CD4-positive, alpha-beta T cell treated with Interleukin-21 for 1 hour (primary cell): ENCODE measurements at places on chromosomes 2 and 18.

GRCh38 chr2:239751679-239752355, 273.3 kb downstream of the NDUFA10 start:
- no peak for DNase-seq

DNA sequence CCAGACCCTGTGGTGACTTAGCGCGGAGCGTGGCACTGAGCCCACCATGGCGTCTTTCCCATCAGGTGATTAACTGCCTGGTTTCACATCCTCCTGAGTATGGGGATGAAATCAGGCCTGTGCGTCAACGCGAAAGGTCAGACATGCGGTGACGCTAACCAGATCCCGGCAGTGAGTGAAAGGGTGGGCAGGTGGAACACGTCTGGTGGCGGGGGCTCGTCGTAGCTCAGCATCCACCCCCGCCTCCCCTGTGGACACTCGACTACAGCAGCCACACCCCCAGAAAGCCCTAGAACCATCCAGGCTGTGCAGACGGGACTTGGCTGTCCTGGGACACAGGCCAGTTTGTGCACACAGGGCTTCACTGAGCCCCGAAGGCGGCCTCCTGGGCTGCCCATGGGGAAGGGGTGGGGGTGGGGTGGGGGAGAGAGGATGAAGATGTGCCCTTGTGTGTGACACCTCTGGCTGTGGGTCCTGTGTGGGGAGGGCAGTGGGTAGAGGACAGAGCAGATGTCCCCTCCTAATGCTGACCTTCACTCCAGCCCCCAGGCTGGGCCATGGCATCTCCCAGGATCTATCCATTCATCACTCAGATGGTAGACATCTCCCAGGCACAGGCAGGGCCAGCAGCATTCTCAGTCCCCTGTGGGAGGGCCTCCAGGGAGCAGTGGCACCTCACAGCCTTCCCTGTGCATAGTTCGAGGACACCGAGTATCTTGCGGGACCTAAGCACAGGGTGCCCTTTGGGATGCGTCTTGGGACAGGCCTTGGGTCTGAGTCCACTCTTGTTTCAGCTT, 27.5 kb downstream of the RAMP1 start:
- no peak for DNase-seq

DNA sequence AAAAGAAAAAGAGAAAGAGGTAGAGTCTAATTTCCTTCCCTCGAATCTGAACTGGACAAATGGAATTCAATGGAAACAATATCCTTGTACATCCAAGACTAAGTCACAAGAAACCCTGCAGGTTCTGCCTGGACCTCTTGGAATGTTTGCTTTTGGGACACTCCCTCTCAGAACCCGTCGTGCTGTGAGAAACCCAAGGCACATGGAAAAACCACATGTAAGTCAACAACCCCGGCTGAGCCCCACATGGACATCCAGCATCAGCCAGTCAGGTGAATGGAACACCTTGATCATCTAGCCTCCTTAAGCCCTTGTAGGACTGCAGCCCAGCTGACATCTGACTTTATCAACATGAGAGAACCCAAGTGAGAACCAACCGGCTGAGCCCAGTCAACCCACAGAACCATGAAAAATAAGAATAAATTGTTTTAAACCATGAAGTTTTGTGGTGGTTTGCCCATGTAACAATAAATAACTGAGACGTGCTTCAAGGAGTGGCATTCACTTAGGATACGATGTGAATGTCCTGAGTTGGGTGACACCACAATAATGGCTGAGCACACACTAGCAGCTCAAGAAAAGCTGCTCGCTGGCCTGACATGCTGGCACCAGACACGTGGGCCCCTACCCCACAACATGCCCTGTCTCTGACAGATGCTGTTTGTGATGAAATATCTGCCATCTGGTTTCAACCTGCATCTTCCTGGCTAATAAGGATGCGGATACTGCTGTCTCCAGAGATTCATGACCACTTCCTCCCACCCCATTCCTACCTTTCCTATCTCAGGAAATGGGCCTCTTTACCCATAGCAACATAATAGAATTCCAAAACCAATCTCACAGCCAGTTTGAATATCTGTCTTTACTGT, 28.8 kb downstream of the PKDCC start:
- no peak for DNase-seq

DNA sequence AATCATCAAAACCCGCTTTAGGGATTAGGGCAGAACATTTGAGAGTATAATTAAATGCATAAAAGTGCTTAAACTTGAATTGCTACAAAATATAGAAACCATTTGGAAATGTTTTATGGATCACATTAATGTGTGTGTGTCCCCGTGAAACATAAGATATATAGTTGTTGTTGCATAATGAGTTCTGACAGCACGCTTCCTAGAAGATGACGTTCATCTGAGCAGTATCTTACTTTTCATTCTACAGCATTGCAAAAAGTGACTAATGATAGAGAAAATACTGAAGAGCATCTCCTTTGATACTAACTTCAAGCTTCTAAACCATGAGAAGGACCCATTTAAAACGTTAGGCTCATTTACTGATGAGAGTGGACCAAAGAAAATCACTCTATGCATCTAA, 63.7 kb downstream of the SLC8A1 start:
- no peak for DNase-seq

- no peak for DNase-seq
These were observed 266.9 kb upstream of the GULP1 start for GRCh38 chr2:188024811-188025210.

DNA sequence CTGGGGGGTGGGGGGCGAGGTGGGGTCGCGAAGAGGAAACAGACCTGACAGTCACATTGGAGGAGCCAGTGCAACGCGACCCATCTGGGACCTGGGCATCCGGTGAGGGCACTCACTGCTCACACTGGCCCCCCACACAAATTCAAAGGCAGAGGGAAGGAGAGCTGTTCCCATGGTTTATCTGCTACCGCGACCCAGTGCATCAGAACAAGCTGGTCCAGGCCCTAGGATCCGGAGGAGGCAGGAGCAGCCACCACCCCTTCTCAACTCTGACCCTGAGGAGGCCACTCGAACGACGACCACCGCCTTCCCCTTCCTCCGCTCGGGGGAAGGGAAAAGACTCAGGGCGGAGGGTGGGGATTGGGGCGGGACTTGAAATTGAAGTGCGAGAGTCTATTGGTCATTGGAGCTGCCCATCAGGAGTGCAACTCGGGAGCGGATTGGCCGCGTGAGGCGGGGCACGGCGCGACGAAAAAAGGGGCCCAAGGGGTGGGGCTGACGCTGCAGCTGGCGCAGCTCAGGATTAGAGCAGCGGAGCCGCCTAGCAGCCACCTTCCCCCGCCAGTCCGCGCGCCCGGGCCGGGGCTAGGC, at the start of gene CDK5R2:
Gene CDK5R2, plus strand, starts transcription at position 526 of the 591 bp plus-strand sequence. CDS start 155 bp downstream, outside the sequence.
- peak; percentile 73 for DNase-seq

GRCh38 chr2:62354771-62355561, 151.0 kb downstream of the TMEM17 start:
- DNase-seq, result no peak

GRCh38 chr18:36402765-36403396, 105.4 kb downstream of the FHOD3 start:
- no peak for DNase-seq

DNA sequence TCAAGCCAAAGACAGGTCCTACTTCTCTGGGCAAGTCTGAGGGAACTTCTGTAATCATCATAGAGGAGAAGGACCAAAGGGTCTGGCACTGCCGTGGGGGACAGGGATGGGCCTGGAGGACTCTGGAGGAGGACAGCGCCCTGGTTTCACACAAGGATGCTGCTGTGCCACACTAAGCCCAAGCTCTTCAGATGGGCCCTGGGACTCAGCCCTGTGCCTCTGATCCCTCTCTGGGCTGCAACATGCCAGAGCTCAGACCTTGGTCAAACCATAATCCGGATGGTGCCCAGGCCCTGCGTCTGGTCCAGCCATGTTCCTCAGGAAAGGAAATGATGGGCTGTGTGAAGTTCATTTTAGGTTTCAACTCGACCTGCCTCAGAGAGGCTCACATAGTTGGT, 222.0 kb upstream of the COPS8 start:
- DNase-seq, result no peak

DNA sequence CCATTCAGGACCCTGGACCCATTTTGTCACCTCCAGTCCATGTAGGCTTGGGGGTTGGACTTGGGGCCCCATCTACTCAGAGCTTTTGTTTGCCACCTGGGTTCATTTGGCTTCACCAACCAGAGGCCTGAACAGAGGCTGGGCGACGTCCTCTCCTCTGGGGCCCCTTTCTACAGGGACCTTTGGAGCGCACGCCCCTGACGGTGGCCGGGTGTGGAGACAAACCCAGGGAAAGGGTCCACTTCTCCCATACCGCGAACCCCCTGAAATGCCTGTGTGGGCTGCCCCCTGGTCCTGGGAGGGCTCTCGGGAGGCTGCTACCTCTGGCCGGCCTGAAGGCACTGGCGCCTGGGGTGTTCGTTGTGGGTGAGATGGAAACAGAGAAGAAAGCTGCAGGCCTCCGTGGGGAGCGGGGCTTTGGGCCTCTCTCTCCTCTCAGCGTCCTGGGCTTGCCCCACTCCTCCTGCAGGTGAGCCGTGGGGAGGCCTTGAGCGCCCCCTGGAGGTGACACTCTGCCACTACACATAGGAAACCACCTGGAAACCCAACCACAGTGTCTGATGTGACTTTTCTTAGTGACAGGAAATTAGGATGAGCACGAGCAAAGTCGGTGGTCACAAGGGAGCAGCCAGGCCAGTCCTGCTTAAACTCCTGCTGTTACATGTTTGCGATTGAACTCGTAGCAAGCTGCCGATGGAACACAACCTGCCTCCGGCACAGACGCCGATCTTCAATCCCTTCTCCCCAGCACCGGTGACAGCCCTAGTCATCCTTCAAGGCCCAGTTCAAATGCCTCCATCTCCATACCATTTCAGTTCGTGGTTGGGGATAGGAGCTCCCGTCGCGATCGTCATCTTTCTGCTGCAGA, 12.0 kb upstream of the NTSR2 start:
- DNase-seq, result peak; percentile 50

DNA sequence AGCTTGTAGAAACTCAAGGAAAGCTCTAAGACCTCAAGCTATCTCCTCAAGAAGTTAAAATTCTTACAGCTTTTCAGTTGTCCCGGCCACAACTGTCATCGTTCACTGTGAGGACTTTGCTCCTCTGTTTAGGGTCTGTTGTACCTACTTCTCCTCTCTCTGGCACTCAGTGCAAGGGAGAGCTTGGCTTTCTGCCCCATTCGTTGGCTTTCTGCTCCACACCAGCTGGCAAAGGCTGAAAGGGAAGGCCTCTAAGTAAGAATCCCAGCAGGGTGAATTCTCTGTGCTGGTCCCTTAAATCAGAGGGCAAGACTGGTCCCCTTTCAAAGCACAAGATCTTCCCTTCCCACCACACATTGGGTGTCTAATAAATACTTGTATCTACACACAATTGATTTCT, 17.3 kb downstream of the ZBTB7C start:
- DNase-seq, result no peak

DNA sequence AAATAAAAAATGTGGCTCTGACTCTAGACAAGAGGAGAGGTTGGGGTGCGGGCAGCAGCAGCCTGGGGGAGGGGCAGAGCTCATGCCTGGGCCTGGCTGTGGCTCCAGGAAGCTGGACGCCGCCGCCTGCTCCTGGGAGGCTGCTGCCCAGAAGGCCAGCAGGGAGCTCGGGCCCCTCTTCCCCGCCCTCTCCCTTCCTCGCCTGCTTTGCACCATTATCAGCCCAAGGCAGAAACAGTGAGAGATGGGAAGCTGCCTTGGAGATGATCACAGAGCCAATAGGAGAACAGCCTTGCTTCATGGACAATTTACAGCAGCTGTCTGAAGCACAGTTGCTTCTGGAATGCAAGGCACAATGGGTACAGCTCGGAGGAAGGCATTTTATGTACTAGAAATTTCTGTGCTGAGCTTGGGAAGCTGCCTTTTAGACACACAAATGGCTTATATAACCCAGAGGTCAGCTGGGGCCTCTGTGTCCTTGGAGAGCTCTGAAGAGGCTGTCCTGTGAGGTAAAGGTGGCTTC, 55.3 kb upstream of the AFF3 start:
- no peak for DNase-seq

DNA sequence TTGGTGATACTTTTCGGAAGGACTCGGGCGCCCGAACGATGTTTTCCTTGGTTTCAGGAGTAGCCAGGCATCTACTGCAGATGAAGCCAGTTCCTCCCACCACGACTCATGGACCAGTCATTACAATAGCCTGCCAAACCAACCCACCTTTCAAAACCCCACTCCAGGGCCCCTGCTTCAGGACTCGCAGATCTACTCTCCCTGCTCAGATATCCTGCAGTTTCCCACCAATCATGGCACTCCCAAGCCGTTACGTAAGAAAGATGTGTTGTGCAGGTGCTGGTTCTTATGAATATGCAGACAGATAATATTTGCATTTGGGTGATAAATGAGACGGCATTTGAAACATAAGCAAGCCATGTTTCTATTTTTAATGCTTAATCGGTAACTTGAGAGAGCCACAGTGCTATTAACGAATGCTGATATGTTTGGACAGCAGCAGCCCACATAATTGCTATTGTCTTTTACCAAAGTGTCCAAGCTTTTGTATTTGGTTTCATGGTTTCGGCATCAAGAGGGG, 3.5 kb upstream of the CYS1 start:
- DNase-seq, result no peak

DNA sequence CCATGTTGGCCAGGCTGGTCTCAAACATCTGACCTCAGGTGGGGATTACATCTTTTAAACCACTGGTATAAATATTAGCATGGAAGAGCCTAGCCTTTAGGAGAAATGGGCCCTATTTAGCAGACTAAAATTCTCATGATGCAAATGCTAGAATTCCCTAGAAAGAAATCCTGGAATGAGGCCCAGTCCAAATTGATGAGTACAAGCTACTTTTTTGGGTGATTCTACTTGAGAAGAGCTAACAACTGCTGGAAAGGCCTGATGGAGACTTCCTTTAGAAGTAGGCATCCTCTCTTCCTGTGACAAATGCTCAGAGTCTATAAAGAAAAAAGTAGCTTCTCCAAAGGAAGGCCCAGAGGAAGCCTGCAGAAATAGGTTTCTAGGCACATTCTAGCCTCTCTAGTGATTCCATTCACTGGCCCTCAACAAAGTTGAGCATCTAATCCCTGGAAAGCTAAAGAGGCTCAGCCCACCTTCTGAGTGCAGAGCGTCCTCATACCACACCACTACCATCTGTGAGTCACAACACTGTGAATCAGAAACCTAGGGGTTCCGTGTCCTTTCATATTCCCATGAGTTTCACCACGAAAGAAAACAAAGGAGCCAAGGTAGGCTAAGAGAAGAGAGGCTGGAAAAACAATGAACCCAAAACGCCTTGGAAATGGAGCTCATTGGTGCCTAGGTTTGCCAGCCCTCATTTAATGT, 183.1 kb downstream of the C1D start:
- no peak for DNase-seq

- DNase-seq, result no peak
These were observed 19.3 kb upstream of the LOXHD1 start for GRCh38 chr18:46676182-46676835.

- no peak for DNase-seq
These were observed 33.0 kb downstream of the WDPCP start for GRCh38 chr2:63555299-63555698.

DNA sequence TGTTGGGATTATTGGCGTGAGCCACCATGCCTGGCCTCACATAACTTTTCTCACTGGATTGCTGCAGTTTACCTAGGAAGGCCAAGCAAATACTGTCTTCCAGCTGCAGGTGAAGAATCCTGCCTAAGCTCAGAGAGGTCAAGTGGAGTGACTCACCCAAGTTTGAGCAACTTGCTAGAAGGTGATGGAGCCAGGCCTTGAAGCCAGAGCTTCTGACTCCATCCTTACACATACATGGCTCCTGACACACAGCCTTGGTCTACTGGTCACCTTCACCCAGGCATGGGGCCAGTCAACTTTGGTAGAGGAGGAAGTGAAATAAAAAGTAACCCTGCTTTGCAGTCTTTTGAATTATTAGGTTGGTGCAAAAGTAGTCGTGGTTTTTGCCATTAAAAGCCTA, 93.5 kb downstream of the VWA3B start:
- DNase-seq, result no peak
